ENCODE measurements at places on chromosomes 12 and 14. TPM values are rescaled to one million over a fixed set of nuclear protein-coding genes. Genes with fewer than 3 reads are reported as not detected.

CELA1 gene
- total RNA-seq, result not detected

TEX52 gene
- total RNA-seq, result not detected

IRAK3 gene
- 11.4 TPM for total RNA-seq

KRT85 gene
- total RNA-seq, result not detected

OR10G2 gene
- total RNA-seq, result not detected

GPN3 gene
- 15.5 TPM for total RNA-seq

KRT77 gene
- total RNA-seq, result not detected

DNA sequence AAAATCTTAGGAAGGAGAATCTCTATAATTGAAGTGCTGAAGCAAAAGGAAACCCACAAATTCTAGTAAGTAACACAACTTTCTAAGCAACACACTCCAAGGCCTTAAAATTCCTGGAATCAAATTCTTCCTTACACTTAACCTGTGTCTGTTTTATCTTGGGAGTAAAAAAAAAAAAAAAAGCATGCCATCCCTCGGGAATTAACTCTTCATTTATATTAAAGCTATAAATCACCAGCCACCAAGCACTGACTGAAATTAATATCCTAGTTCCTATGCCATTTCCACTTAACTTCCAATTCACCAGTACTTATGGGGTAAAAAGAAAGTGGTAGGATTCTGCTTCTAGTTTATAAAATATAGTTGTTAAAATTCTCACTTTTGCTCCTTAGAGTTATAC lies 238.1 kb downstream of the SLC25A21 start:
- no peaks in the 10 kb centered on the region for H3K4me1 ChIP-seq
- H3K36me3 ChIP-seq, result no peaks in the 10 kb centered on the region
- no peak for DNase-seq

DNA sequence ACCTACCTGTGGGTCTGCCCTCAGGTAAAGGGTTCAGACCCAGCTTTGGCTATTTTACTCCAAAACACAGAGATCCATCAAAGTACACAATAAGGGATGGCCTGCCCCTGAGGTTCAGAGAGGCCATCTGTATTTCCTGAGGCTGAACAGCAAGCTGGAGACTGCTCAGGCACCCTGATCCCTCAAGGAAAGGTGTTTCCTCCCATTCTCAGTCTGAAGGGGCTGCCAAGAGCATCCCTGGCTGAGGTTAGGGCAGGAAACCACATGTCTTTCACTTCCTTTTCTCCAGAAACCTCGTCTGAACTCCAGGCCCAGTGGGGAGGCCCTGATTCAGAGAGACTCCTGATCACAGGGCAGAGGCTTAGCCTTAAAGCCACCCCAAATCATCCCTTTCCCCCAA lies 1.5 kb downstream of the RILPL1 start:
- H3K4me3 ChIP-seq, result no peak overlapping the region
- DNase-seq, result no peak
- H3K27me3 ChIP-seq, result no peaks in the 10 kb centered on the region
- no peaks in the 10 kb centered on the region for H3K36me3 ChIP-seq
- peaks cover 7% of the 10 kb centered on the region for H3K4me1 ChIP-seq
- no peak overlapping the region for H3K27ac ChIP-seq

GRCh38 chr12:57452181-57452936 lies 2.7 kb upstream of the INHBE start:
- no peaks in the 10 kb centered on the region for H3K36me3 ChIP-seq
- no peak overlapping the region for H3K4me3 ChIP-seq
- no peaks in the 10 kb centered on the region for H3K27me3 ChIP-seq
- H3K27ac ChIP-seq, result no peak overlapping the region
- H3K4me1 ChIP-seq, result no peaks in the 10 kb centered on the region
- no peak for DNase-seq

DNA sequence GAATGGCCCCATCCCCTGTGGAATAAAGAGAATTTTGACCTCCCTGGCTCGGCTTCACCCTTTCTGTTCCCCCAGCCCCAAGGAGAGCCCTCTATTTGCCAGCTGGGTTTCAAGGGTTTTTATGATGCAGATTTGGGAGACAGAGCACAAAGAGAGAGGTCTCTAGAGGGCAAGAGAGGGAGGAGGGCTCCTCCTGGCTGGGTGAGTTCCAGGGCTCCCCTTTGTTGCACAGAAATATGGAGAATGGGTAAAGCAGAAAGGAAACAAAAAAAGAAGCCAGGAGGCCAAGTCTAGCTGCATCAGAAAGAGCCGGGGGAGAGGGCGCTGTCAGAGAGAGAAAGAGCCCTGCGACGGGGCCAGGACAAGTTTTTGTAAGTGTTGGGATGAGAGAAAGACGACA lies 319.6 kb upstream of the RTL1 start:
- no peaks in the 10 kb centered on the region for H3K36me3 ChIP-seq
- peaks cover 3% of the 10 kb centered on the region for H3K4me1 ChIP-seq
- H3K27ac ChIP-seq, result no peak overlapping the region
- no peak for DNase-seq
- H3K4me3 ChIP-seq, result no peak overlapping the region

DNA sequence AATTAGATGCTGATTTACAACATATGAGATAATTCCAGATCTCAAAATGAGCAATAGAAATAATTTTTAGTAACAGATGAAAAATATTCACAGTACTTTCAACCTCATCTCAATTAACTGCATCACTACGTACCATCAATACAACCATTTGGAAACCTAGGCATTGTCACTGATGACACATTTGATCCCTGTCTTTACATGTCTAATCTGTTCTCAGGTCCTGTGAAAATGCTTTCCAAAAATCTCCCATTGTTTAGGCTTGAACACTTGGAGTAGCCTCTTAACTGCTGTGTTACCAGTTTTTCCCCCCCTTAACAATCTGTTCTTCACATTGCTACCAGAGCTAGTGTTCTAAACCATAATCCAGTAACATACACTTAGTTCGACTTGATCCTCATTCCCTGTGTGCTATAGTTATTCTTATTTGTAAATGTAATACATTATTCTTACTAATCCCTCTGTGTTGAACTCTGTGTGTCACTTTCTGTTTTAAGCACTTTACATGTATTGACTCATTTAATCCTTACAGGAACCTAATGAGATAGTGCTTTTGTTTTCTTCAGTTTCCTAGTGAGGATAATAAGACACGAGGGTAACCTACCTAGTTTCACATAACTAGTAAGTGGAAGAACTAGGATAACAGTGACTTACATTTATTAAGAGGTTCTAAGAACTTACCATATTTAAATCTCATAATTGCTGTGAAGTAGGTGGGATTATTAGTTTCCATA lies 41.7 kb downstream of the LARP4 start:
- H3K4me3 ChIP-seq, result no peak overlapping the region
- no peaks in the 10 kb centered on the region for H3K27me3 ChIP-seq
- H3K4me1 ChIP-seq, result no peaks in the 10 kb centered on the region
- DNase-seq, result no peak
- H3K27ac ChIP-seq, result no peak overlapping the region

GRCh38 chr14:95268350-95268749 lies 51.4 kb downstream of the CLMN start:
- DNase-seq, result no peak
- H3K4me1 ChIP-seq, result peaks cover 2% of the 10 kb centered on the region
- no peak overlapping the region for H3K27ac ChIP-seq
- no peaks in the 10 kb centered on the region for H3K36me3 ChIP-seq
- H3K4me3 ChIP-seq, result no peak overlapping the region

DNA sequence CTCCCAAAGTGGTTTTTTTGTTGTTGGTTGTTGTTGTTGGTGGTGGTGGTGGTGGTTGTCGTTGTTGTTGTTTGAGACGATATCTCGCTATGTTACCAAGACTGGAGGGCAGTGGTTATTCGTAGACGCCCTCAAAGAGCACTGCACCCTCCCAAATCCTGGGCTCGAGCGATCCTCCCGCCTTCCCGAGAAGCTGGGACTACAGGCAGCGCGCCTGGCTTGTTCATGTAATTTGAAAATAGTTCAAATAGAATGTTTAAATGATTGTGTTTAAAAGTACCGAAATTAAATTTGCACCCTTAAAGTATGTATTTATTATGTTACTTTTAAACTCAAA lies 439 bp upstream of the ANAPC5 start:
- H3K27me3 ChIP-seq, result no peaks in the 10 kb centered on the region
- peaks cover 6% of the 10 kb centered on the region for H3K4me1 ChIP-seq
- no peak for DNase-seq
- H3K27ac ChIP-seq, result no peak overlapping the region

GRCh38 chr14:71688576-71688975 lies 243.7 kb upstream of the RGS6 start:
- H3K27me3 ChIP-seq, result no peaks in the 10 kb centered on the region
- peaks cover 7% of the 10 kb centered on the region for H3K4me1 ChIP-seq
- H3K36me3 ChIP-seq, result no peaks in the 10 kb centered on the region
- no peak overlapping the region for H3K27ac ChIP-seq

- H3K27me3 ChIP-seq, result no peaks in the 10 kb centered on the region
- H3K4me1 ChIP-seq, result no peaks in the 10 kb centered on the region
- no peak overlapping the region for H3K27ac ChIP-seq
- DNase-seq, result no peak
These were observed 649.3 kb downstream of the GALC start for GRCh38 chr14:87343652-87344051.

DNA sequence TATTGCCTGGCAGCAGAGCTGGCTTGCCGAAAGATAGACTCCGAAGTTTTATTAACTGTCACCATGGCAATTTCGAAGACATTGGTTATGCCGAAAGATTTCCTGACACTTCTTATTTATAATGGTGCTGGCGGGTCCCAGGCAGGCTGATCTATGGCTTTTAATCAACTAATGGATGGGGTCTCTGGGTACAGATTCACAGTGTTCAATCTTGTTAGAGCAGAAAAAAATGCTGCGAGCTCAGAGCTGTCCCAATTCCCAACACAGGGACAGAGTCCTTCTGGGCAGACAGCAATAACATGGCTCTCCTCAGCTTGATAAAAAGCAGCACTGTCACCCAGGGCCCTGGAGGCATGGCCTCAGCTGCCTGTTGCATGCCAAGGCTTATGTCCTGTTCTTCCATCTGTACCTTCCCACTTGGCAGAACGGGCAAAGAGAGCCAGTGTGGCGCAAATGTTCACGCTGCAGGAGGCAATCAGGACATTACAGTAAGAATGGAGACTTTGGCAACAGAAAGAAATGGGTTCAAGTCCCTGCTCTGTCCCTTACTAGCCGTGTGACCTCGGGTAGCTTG lies 228.2 kb upstream of the PWP1 start:
- no peak for DNase-seq
- no peaks in the 10 kb centered on the region for H3K36me3 ChIP-seq
- no peak overlapping the region for H3K27ac ChIP-seq
- no peaks in the 10 kb centered on the region for H3K4me1 ChIP-seq
- H3K27me3 ChIP-seq, result no peaks in the 10 kb centered on the region

GRCh38 chr12:92445253-92446082 lies 257.3 kb upstream of the PLEKHG7 start:
- H3K36me3 ChIP-seq, result no peaks in the 10 kb centered on the region
- H3K4me1 ChIP-seq, result peaks cover 5% of the 10 kb centered on the region
- H3K4me3 ChIP-seq, result no peak overlapping the region
- H3K27me3 ChIP-seq, result no peaks in the 10 kb centered on the region
- H3K27ac ChIP-seq, result peak overlapping the region; percentile 56
- DNase-seq, result no peak

GRCh38 chr14:24422261-24422660 lies 7.2 kb downstream of the CBLN3 start:
- H3K4me3 ChIP-seq, result no peak overlapping the region
- no peak overlapping the region for H3K27ac ChIP-seq
- DNase-seq, result no peak
- no peaks in the 10 kb centered on the region for H3K27me3 ChIP-seq
- H3K4me1 ChIP-seq, result peaks cover 18% of the 10 kb centered on the region

DNA sequence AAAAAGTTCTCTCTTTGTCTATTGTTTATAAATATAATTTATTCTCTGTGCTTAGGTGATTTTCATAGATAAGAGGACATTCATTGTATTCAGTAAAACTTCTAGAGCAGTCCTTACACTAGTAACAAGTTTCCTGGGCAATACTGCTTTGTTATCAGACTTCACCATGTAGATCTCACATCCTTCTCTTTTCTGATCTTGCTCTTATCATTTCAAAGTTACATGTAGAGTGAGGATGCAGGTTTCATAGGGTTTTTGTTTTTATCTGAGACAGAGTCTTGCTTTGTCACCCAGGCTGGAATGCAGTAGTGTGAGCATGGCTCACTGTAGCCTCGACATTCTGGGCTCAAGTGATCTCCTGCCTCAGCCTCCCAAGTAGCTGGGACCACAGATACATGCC lies 789.5 kb downstream of the DIO2 start:
- no peak for DNase-seq
- no peaks in the 10 kb centered on the region for H3K27me3 ChIP-seq
- no peak overlapping the region for H3K4me3 ChIP-seq
- no peaks in the 10 kb centered on the region for H3K36me3 ChIP-seq
- no peaks in the 10 kb centered on the region for H3K4me1 ChIP-seq

DNA sequence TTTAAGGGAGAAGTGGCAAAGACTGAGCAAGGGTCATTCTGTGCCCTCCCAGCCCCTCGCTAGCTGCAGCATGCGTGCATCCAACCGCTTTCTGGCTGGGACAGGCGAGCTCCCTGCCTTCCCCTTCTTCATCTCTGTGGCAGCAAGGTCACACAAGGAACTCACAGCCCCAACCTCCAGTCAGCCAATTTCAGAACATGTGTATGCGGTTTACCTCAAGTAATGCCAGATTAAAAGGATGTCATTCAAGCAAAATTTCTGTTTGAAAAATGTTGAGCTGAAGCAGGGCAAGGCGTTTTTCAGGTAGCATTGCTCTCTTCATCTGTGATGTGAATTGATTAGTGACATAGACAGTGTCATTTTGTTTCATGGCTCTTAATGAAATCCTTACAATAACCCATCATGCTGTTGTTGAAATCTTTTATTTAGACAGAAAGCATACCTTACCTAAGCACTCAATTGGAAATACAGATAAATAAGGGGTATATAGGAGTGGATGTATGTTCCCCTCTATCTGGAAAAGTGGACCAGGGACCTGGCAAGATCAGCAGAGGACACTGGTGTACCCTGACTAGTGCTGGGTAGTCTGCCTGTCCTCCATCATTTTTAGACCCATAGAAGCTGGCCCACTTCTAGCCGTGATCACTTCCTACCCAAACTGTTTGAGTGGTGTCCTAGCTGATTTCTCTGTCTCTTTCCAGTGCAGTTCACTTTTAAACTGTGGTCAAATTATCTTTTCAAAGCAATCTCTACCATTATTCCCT lies 82.8 kb upstream of the NEDD1 start:
- H3K4me3 ChIP-seq, result no peak overlapping the region
- no peaks in the 10 kb centered on the region for H3K36me3 ChIP-seq
- no peak overlapping the region for H3K27ac ChIP-seq
- H3K4me1 ChIP-seq, result no peaks in the 10 kb centered on the region
- no peaks in the 10 kb centered on the region for H3K27me3 ChIP-seq

GRCh38 chr12:50375802-50376201 lies 20.6 kb downstream of the FAM186A start:
- DNase-seq, result no peak
- H3K27ac ChIP-seq, result no peak overlapping the region
